GM04504 (cell line): ENCODE measurements at places on chromosomes 12 and 14.

GRCh38 chr12:83514372-83514771, 827.7 kb downstream of the TMTC2 start:
- no peak for DNase-seq

DNA sequence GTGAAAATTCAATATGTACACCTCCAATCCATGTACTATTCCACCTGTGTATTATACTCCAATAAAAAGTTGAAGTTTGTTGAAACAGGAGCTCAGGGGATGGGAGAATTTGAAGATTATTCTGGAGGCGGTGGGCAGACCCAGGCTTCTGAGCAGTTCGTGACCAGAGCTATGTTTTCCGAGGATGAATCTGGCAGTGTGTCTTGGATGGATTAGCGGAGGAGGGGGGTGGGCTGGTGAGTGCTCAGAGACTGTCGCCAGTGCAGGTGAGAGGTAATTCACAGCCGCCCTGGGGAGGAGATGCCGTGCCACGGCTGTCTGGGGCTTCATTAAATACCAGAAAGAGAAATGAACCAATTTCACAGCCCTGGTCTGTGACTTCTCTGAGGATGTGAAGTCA, 283.0 kb upstream of the RTL1 start:
- no peak for DNase-seq

- DNase-seq, result no peak
Measured at GRCh38 chr12:44582521-44582920, 293.6 kb downstream of the NELL2 start.

DNA sequence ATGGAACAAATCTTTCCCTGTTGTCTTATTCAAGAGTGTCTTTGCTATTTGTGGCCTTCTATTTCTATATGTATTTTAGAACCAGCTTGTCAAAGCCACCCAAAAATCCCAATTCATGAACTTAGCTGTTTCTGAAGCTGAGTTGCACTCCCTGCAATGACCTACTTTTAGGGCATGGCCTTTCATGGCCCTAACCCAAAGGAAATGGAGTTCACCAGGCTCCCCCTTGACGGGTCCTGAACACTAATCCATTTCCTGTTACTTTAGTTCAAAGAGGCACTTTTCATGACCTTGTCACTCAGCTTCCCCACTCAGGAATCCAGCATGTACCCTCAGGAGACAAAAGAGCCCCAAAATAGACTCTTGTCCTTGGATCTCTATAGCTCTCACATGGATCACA, 7.6 kb downstream of the TMED8 start:
- DNase-seq, result no peak

DNA sequence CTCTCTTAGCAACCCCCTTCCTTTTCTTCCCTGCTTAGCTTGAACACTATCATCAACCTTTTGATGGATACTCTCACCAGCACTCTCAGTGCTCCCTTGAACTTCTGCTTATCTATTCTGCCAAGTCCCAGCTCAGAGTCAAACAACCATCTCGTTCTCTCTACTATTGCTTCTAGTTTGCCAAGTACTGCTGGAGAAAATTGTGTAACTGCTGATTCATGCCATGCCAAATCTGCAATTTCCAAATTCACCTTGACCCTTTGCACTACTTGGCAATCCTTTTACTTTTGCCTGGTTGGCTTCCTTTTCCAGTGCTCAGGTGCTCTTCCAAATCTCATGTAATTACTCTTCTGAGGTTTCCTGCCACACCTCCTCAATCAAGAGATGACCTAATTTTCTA, 2.8 kb upstream of the CCDC196 start:
- DNase-seq, result no peak
